ENCODE measurements at places on chromosomes 2 and 18.

DNA sequence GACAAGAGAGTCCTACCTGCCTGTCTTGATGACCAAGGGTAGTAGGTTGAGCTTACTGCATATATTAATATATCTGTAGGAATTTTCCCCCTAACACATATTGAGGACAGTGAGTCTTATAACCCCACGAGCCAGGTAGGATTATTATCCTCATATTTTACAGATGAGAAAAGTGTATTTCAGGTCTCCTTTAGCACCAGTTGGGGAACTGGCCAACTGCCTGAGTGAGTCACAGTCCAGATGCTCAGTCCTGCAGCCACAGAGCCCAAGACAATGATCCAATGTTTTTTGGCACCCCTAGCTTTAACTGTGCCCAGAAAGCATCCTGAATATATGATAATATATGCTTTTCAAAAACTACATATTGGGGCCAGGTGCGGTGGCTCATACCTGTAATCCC, 30.8 kb upstream of the GLS start:
- no peak for DNase-seq

DNA sequence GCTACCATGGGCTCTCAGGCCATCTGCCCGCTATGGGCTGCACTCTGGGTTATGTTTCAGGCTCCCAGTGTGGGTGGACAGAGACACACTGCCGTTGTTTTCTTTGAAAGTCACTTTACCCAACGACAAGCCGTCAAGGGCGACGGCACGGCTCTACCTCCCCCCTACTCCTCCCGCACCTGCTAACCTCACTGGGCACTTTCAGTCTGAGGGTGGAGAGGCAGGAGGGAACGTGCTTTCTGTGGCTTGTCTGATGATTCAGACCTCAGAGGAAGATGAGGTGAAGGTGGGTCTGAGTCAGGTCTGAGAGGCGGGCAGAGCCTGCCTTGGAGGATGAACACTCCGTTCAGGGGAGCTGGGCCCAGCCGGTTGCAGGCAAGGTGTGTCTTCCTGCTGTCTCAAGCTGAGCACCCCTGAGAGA, 147.6 kb upstream of the HDAC4 start:
- no peak for DNase-seq

GRCh38 chr2:69668598-69668997, 25.1 kb upstream of the AAK1 start:
- no peak for DNase-seq

DNA sequence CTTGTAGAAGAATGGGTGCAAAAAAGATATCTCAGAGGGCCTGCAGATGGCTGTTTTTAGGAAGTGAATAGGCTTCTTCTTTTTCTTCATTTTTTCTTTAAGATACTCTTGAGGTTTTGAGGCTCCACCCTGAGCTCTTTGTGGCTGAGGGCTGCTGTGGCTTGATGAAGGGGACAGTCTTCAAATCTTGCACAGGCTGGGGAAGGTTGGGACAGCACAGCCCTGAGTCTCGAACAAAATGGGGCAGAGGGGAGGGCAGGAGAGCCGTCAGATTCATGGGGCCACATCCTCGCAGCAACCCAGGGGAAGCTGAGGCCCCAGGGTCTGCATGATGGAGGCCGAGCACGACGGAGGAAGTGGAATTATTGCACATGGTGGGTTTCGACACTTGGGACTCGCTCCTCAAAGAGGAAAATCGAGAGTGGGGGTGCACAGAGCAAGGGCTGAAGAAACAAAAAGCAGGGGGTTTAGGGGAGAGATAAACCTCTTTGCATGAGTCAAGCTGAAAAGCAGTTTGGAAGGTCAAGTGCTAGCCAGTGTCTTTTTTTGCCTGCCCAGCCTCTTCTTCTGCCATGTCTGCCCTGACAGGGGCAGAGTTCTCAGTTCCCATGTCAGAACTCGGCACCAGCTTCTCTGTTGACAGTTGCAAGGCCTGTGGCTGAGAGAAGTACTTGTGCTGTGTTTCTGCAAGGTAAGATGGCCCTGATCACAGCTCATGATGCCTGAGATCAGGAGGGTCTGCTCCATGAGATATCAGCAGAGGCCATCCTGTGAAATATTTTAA, 19.5 kb downstream of the INPP4A start:
- no peak for DNase-seq

DNA sequence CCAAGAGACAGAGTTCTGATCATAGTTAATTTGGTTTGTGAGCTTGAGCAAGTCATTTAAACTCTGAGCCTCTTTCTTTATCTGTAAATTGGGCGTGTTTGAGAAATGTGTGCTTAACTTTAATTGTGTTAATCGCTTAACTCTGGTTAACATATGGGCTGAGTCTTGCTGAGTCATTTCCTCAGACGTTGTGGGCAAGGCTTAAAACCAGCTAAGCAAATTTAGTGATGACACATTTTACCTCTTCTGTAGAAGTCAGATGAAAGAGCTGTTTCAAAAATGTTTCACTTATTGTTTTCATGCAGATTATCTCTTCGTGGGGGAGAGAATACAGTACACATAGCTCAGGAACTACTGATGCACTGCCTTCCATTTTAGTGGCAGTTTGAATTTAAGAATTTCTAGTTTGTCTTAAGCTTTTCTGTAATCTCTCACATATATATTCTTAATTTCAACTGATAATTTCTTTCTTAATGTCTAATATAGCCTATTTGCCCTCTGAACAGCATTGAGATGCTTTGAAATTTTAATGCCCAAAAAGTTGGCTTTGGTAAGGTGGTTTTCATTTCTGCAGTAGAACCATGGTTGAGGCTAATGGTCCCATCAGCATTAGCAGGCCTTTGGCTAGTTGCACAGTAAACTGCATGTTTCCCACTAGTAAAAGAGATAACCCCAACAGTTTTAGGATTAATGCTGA, 34.9 kb downstream of the RAB10 start:
- peak; percentile 69 for DNase-seq

DNA sequence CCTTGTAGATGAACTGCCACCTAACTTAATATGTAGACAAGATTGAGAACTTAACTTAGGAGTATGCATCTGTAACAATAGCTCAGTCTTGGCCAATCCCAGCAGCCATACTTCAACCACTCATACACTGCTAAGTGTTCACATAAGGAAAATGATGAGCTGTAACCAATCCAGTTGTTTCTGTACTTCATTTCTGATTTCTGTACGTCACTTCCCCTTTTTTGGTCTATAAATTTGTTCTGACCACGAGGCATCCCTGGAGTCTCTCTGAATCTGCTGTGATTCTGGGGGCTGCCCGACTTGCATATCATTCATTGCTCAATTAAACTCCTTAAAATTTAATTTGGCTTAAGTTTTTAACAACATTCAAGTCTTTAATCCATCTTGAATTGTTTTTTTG, 6.4 kb downstream of the SH3YL1 start:
- DNase-seq, result no peak

GRCh38 chr2:65064728-65065552, 8.7 kb downstream of the CEP68 start:
- no peak for DNase-seq

- no peak for DNase-seq
Observed at GRCh38 chr2:78521938-78522337, 503.6 kb upstream of the REG3G start.

DNA sequence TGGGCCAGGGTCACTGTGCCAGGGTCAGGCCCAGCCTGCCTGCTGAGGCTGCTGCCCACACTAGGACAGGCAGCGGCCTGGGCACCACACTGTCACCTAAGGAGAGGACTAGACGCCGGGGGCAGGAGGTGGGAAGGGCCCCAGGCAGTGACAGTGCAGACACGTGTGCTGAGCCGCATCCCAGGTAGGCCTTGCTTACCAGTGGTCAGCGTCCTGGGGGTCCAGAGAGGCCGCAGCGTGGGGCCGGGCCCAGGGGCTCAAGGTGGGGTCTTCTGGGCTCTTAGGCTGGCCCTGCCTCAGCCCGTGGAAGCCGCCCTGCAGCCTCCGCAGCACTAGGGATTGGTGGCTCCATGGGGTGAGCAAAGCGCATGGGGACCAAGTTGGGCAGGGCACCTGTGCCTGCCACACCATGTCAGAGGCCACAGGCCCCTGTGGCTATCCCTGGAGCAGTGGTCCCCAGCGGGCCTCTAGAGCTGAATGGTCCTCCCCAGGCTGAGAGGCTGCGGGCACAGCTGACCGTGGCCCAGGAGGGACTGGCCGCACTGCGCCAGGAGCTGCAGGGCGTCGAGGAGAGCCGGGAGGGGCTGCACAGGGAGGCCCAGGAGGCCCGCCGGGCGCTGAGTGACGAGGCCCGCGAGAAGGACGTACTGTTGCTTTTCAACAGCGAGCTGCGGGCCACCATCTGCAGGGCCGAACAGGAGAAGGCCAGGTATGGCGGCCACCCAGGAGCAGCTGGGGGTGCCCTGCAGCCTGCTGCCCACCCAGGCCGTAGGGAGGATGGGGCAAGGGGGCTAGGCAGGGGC, 35.2 kb upstream of the SNED1 start:
- DNase-seq, result no peak

- DNase-seq, result peak; percentile 41
Observed at GRCh38 chr2:160417745-160418397, 75.7 kb downstream of the RBMS1 start.

GRCh38 chr2:135904341-135904989, 28.2 kb upstream of the MCM6 start:
- no peak for DNase-seq

- no peak for DNase-seq
Observed at GRCh38 chr2:11498543-11499034, 32.6 kb upstream of the E2F6 start.

DNA sequence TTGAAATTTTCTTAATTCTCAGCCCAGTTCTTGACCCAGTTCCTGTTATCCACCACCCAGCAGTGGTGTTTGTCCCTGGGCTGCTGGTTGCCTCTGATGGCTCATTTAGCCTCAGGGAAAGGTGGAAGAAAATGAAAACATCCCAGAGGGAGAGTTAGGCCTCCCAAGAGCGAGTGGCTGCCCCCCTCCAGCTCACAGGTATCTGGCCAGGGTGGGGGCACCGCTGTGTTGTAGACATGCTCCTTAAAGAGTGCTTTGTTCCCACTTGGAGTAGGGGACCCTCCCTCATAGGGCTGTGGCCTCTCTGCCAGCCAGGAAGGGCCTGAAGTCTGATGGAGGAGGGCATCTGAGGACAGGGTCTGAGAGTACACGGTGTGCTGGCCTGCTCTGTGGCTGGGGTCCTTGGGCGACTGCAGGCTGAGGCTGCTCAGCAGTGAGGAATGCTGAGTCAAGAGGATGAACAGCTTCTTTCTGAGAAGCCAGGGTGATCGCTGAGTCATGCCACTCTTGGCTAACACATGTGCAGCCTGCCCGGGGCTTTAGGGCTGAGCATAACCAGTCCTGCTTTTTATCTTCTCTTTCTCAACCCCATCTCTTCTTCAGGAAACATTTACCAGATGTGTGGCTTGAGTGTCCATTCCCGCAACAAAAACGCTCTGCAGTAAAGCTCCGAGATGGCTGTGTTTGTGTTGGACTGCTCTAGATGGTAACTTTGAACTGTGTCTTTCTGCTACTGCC, 72.3 kb downstream of the IL1R2 start:
- DNase-seq, result peak; percentile 98

GRCh38 chr2:119484834-119485233, 39.4 kb downstream of the SCTR start:
- DNase-seq, result no peak

DNA sequence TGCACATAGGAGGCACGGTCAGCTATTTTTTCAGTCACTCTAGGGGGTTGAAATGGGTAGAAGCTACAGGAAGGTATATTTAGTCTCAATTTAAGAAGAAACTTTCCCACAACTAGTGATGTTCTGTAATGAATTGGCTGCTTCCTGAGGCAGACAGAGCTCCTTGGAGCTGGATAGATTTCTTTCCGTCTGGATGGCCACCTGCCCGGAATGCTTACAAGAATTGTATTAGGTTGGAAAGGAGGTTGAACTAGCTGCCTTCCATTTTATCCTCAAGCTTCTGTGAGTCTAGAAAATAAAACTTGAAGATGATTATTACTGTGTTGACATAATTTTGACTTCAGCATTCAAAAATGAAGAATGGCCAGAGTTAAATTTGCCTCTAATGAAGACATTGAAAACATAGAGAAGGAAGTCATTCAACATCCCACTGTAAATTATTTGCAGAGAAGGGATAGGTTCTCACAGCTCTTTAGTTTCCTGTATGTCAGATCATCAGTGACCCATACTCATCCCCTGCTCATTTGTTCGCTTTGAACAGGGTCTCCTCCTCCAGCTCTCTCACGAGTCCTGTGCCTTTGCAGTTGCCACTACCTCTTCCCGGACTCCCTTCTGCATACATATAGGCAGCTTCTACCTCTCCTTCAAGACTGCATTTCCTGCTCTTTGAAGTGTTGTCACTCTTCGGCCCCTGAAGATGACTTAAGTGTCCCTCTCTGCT, 88.8 kb downstream of the CRIM1 start:
- no peak for DNase-seq

Measured in fibroblast of skin of left quadriceps (primary cell).